SJSA1 (cell line): ENCODE measurements at places on chromosomes 1 and 21.

DNA sequence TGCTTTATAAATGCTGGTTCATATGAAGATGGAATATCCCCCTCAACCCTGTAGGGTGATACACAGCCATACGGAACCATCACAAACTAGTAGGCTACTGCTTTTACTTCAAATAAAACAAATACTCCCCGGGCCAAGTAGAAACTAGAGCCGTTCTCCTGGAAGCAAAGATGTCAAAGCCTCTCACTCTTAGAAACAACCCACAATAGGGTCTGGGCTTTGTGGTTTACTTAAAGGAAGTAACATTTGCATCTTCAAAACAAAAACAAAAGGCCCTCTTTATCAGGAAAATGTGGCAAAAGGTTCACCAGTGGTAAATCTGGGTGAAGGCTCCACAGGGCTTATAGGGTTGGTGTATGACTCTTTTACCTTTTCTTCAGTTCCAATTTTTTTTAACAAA is 49.8 kb downstream of the HLCS start:
- no peak for DNase-seq

DNA sequence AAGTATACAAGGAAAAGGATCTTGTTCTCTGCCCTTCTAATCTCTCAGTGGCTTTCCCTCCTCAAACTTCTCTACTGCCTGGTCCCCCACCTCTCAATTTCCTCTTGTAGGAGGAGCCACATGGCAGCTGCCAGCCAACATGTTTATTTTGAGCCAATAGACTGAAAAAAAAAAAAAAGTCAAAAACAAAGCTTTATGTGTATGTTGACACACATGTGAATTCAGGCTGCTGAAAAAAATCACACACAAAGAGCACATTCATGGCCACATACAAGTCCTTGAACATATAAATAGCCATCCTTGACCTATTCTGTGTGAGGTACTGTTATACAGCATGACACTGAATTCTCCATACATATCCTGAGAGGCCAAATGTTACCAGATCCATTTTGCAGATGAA is 3.7 kb downstream of the PTPN14 start:
- DNase-seq = no peak

DNA sequence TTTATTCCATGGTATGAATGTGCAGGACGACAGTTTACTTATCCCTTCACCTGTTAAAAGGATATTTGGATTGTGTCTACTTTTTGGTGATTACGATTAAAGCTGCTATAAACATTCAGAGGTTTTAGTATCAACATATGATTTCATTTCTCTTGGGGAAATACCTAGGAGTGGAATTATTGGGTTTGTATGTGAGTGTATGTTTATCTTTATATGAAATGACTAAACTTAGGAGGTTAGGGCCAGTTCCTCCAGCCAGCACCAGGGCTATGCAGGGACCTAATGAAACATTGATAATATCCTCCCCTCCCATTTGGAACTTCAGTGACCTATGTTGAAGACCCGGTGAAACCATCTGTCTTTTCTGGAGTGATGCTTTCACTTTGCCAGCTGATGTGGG is 13.8 kb downstream of the TMEM51 start:
- peak; percentile 25 for DNase-seq

GRCh38 chr1:150225546-150225945 is 10.4 kb downstream of the ANP32E start:
- no peak for DNase-seq

- DNase-seq = no peak
These were observed 150.3 kb downstream of the ETS2 start for GRCh38 chr21:38956007-38956406.

GRCh38 chr1:51833700-51834099 is 44.8 kb downstream of the NRDC start:
- no peak for DNase-seq

GRCh38 chr1:19139711-19140110 is 70.4 kb downstream of the UBR4 start:
- no peak for DNase-seq

- no peak for DNase-seq
These were observed 15.9 kb upstream of the SRSF4 start for GRCh38 chr1:29197590-29197924.

- DNase-seq = peak; percentile 41
These were observed 926 bp downstream of the POU3F1 start for GRCh38 chr1:38045401-38046332.

DNA sequence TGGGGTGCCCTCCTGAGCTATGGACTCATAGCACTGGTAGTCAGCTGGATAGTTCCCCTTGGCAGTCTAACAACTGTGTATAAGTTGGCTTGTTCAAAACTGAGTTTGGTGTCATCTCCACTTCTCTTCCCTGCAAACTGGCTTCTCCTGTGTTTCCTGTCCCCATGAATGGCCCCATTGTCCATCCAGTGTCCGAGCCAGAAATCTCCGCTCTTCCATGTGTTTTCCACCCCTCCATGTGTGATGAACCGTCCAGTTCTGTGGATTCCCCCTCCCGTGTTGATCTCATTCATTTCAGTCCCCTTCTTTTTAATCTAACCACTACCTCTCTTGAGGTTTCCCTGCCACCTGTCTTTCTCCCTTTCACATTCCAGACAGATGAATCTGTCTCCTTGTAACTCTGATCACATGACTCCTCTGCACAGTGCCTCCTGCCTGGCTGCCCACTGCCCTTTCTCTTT is 195.7 kb downstream of the ROR1 start:
- DNase-seq = no peak

- no peak for DNase-seq
These were observed 17.4 kb downstream of the LDLRAP1 start for GRCh38 chr1:25560788-25561187.

GRCh38 chr1:235240960-235241359 is 79.9 kb upstream of the RBM34 start:
- no peak for DNase-seq

DNA sequence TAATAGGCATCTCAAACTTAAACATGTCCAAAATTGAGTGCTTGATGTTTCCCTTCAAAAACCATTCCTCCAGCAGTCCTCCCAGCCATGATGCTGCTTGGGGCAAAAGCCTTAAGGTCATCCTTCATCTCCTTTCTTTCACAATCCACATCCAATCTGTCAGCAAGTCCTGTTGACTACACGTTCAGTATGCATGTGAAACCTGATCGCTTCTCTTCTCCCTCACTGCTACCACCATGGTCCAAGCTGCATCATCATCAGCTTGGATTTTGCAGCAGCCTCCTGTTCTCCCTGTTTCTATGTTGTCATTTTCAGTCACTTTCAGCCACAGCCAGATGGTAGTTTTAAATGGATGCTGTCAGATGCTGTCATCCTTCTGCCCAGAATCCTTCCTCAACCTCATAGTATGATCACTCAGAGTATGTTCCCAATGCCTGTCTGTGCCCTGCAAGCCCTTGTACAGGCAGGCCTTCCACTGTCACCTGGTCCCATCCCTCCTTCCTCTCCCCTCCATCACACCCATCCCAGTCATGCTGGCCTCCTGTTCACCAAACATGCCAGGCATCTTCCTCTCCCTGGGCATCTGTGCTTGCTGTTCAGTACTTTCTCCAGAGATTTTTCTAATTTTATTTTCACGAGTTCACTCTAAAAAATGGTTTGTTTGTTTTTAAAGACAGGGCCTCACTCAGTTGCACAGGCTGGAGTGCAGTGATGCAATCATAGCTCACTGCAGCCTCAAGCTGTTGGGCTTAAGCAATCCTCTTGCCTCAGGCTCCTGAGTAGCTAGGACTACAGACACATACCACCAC is 66.0 kb downstream of the SYDE2 start:
- DNase-seq = no peak

DNA sequence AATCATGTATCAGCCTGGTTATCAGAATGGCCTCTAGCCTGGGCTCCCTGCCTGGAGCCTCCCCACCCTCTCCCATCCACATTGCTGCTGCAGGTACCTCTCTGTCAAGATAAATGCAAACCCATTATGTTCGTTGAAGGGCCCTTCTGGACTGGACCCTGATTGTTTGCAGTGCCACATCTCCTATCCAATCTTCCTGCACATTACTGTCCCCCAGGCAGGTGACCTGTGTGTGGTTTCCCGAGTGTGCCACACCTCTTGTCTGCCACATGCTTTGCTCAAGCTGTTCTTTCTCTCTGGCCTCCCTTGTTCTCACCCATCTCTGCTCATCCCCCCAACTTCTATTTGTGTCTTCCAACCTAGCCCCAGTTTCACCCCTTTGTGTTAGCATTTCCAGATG is 32.4 kb downstream of the IER5 start:
- no peak for DNase-seq

- peak; percentile 20 for DNase-seq
These were observed 47.7 kb downstream of the ETS2 start for GRCh38 chr21:38853421-38853919.
